ENCODE measurements at places on chromosomes 2 and 18.

DNA sequence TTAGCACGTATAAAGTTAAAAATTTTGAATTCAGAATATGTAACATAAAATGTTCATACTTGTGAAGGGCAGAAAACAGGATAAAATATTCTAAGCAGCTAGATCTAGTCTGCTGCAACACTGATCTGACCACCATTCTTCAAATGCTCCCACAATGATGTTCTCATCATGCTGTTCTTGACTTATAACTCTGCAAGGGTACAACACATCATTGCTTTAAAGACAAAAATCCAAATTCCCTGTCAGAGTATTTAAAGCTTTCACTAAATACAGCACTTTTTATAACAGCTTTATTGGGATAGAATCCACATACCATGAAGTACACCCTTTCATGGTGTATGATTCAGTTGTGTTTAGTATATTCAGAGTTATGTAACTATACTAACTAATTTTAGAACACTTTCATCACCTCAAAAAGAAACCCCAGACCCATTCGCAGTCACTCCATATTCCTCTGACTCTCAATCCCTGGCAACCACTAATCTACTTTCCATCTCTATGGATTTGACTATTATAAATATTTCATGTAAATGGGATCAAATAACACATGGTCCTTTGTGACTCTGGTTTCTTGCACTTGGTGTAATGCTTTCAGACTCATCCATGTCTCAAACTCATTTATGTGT is 56.4 kb downstream of the MAP4K3 start:
- no peak for DNase-seq

- DNase-seq, result no peak
Measured at GRCh38 chr2:147621656-147622197, 223.1 kb upstream of the ACVR2A start.

DNA sequence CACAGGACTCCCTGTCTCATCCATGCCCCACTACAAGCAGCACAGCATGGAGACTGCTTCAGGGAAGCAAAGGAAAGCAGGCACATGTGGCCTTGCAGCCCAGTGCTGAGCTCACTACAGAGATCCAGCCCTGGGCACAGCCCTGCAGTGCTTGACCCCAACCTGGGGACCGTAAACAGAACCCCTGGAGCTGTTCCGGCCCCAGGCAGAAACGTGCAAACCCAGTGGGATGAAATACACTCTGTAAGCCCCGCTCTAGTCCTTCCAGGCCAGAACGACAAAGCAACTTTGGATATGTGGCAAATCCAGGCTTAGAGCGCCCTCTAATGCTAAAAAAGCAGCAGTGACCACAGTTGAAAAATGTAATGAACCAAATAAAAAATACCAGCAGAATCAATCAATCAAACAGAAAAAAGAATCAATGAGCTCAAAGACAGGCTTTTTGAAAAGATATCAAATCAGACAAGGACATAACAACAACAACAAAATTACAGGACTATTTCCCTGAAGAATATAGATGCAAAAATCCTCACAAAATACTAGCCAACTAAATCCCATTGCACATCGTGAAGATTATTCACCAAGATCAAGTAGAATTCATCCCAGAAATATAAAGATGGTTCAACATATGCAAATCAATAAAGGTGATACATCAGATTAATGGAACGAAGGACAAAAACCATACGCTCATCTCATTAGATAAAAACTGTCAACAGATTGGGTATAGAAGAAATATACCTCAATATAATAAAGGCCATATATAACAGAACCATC is 45.6 kb downstream of the ZNF519 start:
- no peak for DNase-seq

- peak; percentile 51 for DNase-seq
Measured at GRCh38 chr2:174025271-174026121, 60.3 kb upstream of the SP3 start.

GRCh38 chr2:7691961-7692656 is 774.9 kb downstream of the RNF144A start:
- DNase-seq, result no peak

DNA sequence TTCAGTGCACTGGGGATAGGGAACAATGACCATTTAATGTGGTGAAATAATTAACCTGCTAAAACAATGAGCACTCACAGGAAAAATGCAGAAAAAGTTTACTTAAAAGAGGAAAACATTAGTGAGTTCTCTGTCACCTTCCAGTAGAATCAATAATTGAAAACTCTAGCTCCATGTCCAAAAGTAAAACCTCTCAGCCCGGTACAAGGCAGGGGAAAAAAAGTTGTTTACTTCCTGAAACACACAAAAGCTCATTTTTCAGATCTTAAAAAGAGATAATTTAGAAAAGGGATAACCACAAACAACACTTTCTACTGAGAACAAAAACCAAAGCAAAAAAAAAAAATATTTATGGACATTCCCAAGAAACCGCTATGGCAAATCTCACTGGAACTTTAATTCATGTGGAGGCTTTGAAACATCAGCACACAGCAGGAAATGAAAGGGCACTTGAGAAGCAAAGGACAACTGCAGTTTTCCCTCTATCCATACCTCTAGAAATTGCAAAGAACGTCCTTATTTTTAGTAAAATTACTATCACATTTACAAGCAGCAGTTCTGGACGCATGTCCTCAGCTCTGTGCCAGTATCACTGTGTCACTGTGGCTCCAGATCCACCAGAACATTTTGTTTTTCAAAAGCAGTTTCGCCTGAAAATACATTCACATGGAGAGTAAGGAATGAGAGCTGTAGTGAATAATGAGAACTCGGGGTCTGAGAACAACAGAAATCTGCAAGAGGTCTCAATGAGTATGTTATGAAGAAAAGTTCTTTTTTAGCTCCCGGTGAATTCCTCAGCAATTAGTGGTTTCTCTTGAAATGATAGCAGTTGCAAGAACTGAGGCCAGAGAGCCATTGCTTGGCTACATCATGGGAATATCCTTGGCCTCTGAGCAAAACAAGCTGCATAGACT is 44.7 kb upstream of the DNAH7 start:
- no peak for DNase-seq

DNA sequence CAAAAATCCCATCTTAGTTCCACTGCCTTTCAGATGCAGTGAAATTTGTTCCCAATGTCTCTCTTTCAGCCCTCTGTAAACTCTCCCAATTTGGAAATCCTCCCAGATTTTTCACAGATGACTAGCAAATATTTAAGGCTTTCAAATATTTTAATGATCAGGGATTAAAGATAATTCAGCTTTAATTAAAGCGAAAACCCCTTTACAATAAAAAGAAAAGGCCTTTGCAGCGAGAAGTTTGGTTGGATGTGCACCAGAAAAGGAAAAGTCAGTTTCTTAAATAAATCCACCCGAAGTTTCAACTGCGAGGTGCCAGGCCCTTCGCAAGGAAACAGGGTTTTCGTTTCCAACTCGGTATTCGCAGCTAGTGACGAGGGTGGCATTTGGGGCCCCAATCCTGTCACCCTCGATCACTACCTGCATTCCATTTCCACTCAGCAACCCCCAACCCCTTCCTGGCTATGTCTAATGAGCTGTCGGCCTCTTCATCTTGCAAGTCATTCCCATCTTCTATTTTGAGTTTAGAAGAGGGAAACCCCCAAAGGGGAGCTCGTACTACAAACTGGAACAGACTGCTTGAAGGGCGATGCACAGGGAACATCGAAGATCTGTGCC is 1.5 kb downstream of the RAX start:
- DNase-seq, result no peak

- no peak for DNase-seq
Measured at GRCh38 chr2:134146161-134146560, 107.7 kb upstream of the MGAT5 start.

DNA sequence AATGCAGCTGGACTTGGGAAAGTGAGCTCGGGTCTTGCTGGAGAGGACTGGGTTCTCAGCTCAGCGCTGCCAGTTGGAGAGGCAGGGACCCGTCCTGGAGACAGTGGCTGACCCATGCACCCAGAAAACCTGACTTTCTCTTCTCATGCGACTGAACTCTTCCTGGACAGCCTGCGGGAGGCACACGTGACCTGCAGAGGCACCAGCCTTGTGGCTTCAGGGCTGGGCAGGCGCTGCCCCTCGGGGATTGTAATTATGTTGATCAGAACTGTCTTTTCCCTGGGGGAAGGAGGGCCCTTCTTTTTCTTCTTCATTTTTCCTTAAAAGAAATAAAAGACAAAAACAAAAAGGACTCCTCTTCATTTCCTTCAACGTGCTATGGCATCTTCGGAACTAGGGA is 198.1 kb downstream of the VAPA start:
- DNase-seq, result no peak

GRCh38 chr18:55296778-55297177 is 291.2 kb downstream of the TCF4 start:
- no peak for DNase-seq

- DNase-seq, result no peak
Measured at GRCh38 chr2:21915201-21915600, 791.4 kb downstream of the TDRD15 start.

DNA sequence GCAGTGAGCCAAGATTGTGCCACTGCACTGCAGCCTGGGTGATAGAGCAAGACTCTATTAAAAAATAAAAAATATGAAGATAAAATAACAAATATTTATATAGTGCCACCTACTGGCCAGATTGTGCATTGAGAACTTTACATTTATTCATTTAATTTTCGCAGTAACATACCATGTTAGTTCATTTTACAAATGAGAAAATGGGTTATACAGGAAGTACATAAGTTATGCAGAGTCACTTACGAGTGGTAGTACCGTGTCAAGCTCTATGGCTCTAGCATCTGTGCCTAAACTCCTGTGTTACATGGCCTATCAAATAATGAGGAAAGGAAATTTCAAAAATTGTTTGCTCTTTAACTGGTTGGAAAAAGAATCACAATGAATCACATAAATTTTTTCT is 27.9 kb downstream of the RIF1 start:
- DNase-seq, result no peak

- no peak for DNase-seq
Measured at GRCh38 chr2:106115250-106115649, 78.9 kb downstream of the UXS1 start.

DNA sequence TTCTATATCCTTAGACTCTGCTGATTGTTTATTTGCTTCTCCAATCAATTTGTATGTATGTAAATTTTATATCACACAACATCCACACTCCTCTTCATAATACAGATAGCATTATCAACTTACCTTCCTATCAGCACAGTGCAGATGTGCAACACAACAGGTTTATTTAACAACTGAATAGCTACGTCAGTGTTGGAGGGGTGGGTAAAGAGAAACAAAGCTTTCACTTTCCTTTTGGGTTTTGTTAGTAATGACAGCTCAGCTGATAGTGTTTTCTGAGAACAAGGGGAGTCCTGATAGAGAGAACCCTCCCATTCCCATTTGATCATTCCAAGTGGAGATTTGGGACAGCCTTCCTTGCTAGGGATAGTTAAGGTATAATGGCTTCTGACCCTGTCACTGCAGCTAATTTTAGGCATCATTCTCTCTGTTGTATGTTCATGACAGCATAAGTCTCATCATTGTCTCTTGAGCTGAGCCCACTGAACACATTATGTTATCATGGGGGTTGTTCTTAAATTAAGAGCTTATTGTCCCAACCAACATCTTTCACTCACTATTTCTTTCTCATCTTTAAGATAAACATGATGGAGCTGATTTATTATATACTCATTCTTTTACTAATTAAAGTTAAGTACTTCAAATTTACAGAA is 227.7 kb downstream of the GPD2 start:
- no peak for DNase-seq

DNA sequence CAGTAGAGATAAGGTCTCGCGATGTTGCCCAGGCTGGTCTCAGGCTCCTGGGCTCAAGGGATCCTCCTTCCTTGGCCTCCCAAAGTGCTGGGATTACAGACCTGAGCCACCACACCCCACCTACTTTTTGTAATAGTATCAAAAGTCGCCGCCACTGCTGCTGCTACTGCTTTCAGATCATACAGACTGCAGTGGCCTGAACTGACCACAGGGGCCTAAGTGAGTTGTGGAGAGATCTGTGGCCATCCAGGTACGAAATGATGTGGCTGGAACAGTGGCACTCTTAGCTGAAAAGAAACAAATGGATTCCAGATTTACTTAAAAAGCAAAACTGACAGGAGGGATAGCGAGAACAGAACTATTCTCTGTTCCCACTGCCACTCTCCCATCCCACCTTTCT is 32.9 kb upstream of the POMC start:
- DNase-seq, result no peak

GRCh38 chr18:62690236-62690815 is 25.0 kb upstream of the PHLPP1 start:
- no peak for DNase-seq

DNA sequence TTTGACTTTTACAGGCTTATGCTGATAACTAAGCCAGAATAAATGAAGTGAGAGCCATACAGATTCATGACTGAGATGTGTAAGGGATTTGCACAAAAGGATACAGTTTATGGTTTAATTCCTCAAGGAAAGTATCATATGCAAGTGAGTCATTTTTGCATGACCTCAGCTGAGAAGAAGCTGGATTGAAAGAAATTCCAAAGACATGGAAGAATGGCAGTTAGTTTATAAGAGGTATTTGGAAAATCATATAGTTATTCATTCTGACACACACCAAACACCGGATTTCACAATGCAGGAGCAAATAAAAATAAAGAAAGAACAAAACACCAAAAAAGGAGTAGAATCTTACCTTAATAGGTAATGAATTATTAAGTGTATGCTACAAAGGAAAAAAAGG is 83.2 kb upstream of the RND3 start:
- DNase-seq, result no peak

DNA sequence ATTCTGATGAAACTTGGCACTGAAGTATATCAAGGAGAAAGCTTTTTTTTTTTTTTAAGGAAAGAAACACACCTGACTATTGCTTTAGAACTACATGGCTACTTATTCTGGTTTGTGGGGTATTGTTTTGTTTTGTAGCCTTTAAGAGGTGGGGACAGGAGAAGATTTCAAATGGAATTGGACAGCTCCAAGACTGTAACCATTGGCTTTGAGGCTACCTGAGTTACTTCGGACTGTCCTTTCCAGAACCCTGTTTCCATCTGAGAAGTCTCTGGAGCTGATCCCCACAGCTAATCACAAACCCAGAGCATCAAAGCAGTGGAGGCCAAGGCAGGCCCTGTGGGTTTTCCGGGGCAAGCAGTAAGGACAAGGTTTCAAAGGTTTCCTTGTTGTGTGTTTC is 4.7 kb downstream of the CDC42EP3 start:
- no peak for DNase-seq

DNA sequence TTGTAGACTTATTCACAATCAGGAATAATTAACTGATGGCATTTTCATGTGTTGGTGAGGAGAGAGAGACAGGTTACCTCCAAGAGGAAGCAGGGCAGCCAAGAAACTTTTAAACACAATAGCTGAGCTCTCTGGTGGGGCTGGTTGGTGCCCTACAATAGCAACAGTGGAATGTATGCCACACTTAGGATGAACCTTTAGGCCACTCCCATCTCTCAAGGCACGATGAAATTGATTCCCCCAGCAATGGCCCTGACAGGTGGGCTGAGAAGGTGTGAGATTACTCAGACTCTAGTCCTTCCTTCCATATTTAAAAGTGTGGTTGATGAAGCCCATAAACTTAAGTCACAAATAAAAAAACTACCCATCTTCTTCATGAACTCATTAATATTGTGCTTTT is 219.4 kb upstream of the CYRIA start:
- DNase-seq, result no peak

DNA sequence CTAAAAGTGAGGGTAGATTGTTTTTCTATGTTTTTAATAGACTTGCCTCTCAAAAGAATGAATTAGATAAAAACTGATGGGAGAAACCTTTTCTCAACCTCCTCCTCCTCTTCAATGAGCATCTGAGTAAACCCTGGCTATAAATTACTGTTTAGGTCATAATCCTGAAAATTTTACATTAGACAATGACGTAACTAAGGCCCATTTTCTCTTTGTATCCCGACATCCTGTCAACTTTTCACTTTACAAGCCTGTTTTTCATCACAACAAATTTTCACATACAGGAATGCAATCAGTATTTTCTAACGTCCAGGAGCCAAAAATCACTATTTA is 1.3 kb downstream of the SPIRE1 start:
- DNase-seq, result no peak

Measured in body of pancreas (tissue), 4 donors.